Stimulated activated CD8-positive, alpha-beta memory T cell treated with anti-CD3 and anti-CD28 coated beads, Interleukin-4, amount 100 ng/mL, for 1 hour (primary cell): ENCODE measurements at places on chromosomes 4 and X.

GRCh38 chr4:68569466-68570121 lies 6.5 kb downstream of the UGT2B17 start:
- no peak for DNase-seq

GRCh38 chr4:85452058-85452731 lies 22.8 kb upstream of the ARHGAP24 start:
- DNase-seq = no peak

DNA sequence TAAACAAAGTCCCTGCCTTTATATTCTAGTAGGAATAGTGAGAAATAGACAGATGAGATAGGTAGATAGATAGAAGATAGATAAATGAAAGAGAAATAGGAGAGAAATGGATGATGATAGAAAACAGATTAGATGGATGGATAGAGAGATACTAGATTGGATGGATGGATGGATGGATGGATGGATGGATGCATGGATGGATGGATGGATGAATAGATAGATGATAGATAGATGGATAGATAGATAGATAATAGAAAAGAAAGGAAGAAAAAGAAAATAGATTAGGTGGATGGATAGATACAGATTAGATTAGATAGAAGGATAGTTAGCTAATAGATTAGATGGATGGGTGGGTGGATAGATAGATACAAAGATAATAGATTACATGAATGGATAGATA lies 33.2 kb upstream of the WDR17 start:
- no peak for DNase-seq

GRCh38 chrX:123274796-123275195 lies 90.7 kb downstream of the GRIA3 start:
- DNase-seq = no peak

- no peak for DNase-seq
Measured at GRCh38 chrX:100381619-100382018, 28.5 kb downstream of the PCDH19 start.

DNA sequence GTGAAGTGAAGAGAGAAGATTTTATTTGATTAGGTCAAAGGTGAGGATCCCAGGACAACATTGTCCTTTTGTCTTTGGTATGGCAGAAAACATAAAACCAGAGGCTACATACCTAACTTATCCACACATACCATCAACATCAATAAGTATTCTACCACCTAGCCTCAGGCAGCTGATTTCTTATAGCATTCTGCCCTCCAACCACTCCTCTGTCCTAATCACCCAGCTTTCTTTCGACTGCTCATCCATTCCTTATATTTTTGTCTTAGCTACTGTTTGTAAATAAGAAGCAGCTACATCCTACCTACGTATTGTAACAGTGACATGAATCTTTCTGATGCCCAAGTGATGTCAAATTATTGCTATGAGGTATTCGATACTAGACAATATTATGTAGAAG lies 129.4 kb downstream of the ANAPC10 start:
- DNase-seq = no peak

GRCh38 chrX:136210243-136210642 lies 41.0 kb downstream of the MAP7D3 start:
- DNase-seq = no peak

DNA sequence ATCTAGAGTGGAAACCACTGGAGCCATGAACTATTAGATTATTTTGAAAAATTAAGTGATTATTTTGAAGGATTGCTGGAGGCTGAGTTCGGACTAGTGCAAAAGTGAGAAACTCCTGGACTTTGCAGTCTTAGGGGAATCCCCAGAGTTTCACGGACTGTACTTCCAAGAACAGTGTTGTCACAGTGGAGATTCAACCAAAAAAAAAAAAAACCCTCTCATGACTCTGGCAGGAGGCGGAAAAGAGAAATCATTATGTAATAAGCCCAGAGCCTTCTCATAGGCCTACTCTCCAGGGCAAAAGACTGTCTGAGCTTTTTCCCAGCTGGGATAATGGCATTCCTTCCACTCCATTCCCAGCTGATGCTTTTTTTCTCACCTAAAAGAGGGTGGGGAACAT lies 16.8 kb upstream of the C4orf51 start:
- no peak for DNase-seq

- DNase-seq = no peak
Measured at GRCh38 chr4:39855909-39856512, 121.7 kb downstream of the PDS5A start.
